ENCODE measurements at places on chromosomes 2 and 18.

GRCh38 chr2:113887009-113887792 is 2.7 kb upstream of the ACTR3 start:
- no peak for DNase-seq

- DNase-seq: no peak
Measured at GRCh38 chr2:46651363-46652099, 172.2 kb downstream of the TMEM247 start.

GRCh38 chr18:12741351-12741750 is 38.5 kb downstream of the PSMG2 start:
- DNase-seq: no peak

DNA sequence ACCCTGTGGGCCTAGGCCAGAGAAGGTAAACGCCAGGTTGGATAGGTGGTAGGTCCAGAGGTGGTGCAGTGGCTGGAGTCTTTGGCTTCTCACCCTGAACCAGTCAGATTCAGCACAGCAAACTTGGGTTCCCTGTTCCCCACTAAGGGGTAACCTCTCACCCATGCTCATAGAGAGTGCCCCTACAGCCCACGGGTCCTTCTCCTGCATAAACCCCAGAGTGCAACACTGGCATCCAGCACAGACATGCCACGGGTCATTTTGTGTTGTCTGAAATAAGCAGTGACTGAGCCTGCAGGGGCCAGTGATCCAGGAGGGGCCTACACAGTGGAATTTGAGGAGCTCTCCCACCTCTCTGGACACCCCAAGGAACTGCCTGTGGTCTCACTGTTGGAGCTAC is 40.5 kb upstream of the ATP6V1B1 start:
- no peak for DNase-seq

GRCh38 chr2:214217599-214217998 is 193.3 kb upstream of the VWC2L start:
- DNase-seq: no peak
